Activated T-helper 1 cell treated with anti-CD3 and anti-CD28 coated beads, Interleukin-12 subunit alpha, Interleukin-12 subunit beta, Interleukin-2, Interleukin-4 antibody, amounts not matched to agents 30 ng/mL and 10 ng/mL and 1 ng/mL, durations not matched to agents 14 hours and 24 hours and 36 hours (primary cell): ENCODE measurements at places on chromosomes 12 and 14. TPM values are rescaled to one million over a fixed set of nuclear protein-coding genes. Genes with fewer than 3 reads are reported as not detected.
A peak's percentile ranks its signal among the peaks of the same experiment; 100 is the strongest.

GRCh38 chr14:99394602-99395156 is 86.0 kb downstream of the SETD3 start:
- no peaks in the 10 kb centered on the region for H3K27me3 ChIP-seq
- peaks cover 14% of the 10 kb centered on the region for H3K36me3 ChIP-seq
- no peak overlapping the region for H3K4me3 ChIP-seq

GRCh38 chr14:89723930-89724627 is 230.5 kb downstream of the EFCAB11 start:
- H3K4me1 ChIP-seq = peaks cover 68% of the 10 kb centered on the region
- H3K27me3 ChIP-seq = no peaks in the 10 kb centered on the region
- peak overlapping the region; percentile 91 for H3K27ac ChIP-seq
- DNase-seq = no peak

GRCh38 chr14:98926801-98927200 is 345.2 kb downstream of the BCL11B start:
- peaks cover 2% of the 10 kb centered on the region for H3K36me3 ChIP-seq
- H3K4me1 ChIP-seq = peaks cover 28% of the 10 kb centered on the region
- no peak overlapping the region for H3K4me3 ChIP-seq
- no peak for DNase-seq

GRCh38 chr14:37678916-37679315 is 83.5 kb downstream of the TTC6 start:
- H3K4me1 ChIP-seq = no peaks in the 10 kb centered on the region
- no peaks in the 10 kb centered on the region for H3K27me3 ChIP-seq
- no peaks in the 10 kb centered on the region for H3K36me3 ChIP-seq
- H3K27ac ChIP-seq = no peak overlapping the region

DNA sequence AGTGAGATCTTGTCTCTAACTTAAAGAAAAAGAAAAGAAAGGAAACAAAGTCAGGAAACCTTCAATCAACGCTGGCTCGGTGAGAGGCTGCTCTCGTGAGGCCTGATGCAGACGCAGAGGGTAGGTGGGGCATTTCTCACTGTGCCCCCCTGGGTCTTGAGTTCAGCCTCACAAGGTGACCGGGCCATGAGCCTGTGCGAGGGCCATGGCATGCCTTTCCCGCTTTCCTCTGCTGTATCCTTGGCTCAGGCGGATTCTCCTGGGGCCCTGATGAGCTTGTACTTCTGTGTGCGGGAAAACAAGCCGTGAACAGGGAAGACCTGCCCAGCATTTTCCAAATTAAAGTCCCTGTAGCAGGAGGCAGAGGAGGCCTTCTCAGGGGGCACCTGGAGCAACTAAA is 20.2 kb downstream of the ADGRD1 start:
- no peak overlapping the region for H3K27ac ChIP-seq
- no peaks in the 10 kb centered on the region for H3K36me3 ChIP-seq
- H3K4me1 ChIP-seq = no peaks in the 10 kb centered on the region
- DNase-seq = no peak
- H3K27me3 ChIP-seq = no peaks in the 10 kb centered on the region
- H3K4me3 ChIP-seq = no peak overlapping the region

DNA sequence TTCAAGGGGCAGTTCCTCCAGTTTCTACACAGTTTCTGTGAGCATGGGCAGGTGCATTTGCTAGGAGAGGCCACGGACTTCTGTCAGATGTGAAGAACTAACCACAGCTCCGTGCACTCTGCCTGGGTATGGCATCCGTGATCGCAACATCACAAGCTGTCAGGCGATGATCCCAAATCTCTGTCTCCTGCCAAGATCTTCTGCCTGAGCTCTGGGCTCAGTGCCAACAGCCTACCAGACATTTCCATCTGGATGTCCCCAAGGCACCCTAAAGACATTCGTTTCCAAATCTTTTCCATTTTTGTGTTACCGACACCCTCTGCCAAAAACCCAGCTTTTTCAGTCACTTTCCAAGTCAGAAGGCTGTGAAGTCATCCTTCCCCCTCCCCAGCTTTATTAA is 292.1 kb downstream of the GLT1D1 start:
- no peaks in the 10 kb centered on the region for H3K27me3 ChIP-seq
- no peak overlapping the region for H3K27ac ChIP-seq
- no peaks in the 10 kb centered on the region for H3K4me1 ChIP-seq
- H3K36me3 ChIP-seq = no peaks in the 10 kb centered on the region
- no peak overlapping the region for H3K4me3 ChIP-seq

Gene ALG10
- total RNA-seq = 20.3 and 28.5 TPM in 2 replicates

Gene PRB2
- total RNA-seq = not detected in 2 replicates
